Stimulated activated CD4-positive, alpha-beta T cell treated with anti-CD3 and anti-CD28 coated beads, Interleukin-1b, Interleukin-23, amount 100 ng/mL, for 24 hours (primary cell): ENCODE measurements at places on chromosomes 6 and 20.

DNA sequence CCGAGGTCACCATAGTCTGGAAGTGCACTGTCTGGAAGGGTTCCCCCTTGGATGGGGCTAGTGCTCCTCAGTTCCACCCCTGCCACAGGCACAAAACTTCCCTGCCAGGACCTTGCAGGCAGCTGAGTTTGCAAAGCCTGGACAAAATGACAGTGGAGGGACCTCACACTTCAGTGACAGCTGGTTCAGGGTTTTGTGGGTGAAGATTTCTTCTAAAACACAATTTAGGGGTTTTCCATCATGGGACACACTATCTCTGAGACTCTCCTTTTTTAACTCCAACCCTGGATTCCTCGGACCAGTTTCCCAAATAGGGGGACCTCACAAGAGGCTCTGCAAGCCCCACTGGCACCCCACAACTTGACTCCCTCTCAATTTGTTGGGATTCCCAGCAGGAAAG is 33.6 kb upstream of the PREX1 start:
- no peak for DNase-seq

- DNase-seq, result no peak
Observed at GRCh38 chr6:54419885-54420284, 111.6 kb downstream of the TINAG start.

- no peak for DNase-seq
Observed at GRCh38 chr6:131103901-131104300, 31.4 kb upstream of the AKAP7 start.

DNA sequence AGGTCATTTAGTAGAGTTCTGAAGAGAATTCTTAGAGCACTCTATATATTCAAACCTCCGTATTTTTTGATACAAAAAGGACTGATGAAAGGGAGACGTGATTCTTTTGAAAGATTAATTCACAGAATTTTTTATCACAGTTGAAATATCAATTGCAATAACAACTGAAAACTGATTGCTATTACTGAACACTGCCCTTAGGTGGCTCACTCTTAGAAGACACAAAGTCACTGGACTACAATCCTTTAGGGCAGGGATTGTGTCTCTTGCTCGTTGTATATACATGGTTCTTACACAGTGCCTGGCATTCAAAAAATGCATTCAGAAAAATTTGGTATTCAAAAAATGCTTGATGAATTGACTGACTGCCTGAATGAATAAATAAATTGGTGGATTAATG is 17.1 kb upstream of the CALHM6 start:
- DNase-seq, result no peak

- no peak for DNase-seq
Observed at GRCh38 chr6:73123632-73124329, 101.5 kb downstream of the KHDC1L start.

GRCh38 chr6:15557174-15557573 is 105.7 kb downstream of the DTNBP1 start:
- no peak for DNase-seq

GRCh38 chr6:66340736-66341135 is 633.7 kb upstream of the EYS start:
- DNase-seq, result no peak

DNA sequence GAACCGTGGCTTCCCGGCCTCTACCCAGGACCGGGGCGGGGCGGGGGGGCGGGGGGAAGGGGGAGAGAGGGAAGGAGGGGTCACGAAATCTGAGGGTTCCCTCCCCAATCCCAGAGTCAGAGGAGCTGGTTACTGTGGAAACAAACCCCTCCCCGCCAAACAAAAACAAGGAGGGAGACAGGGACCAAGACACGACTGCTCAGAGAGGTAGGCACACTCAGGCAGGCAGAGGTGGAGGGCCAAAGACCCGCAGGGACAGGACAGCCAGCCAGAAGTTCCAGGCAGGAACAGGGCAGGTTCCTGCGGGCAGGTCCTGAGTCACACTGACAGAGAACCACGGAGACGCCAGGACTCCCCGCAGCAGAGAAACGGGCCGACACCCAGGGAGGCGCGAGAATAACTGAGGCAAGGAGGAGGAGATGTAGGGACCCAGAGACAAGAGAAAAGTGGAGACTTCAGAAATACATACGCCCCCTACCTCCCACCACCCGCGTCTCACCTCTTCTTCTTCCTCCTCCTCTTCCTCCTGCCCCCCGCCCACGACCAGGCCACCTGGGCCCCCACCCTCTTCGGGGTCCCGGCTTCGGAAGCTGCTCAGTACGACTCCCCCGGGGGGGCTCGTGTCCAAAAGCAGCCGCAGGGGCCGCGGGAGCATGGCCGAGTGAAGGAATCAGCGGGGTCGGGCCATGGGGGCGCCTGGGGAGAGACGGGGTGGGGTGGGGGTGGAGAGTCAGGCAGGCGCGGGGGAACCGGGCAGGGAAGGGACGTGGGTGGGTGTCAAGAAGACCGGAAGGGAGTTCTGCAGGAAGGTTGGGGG is 578 bp downstream of the RGL2 start:
- no peak for DNase-seq

DNA sequence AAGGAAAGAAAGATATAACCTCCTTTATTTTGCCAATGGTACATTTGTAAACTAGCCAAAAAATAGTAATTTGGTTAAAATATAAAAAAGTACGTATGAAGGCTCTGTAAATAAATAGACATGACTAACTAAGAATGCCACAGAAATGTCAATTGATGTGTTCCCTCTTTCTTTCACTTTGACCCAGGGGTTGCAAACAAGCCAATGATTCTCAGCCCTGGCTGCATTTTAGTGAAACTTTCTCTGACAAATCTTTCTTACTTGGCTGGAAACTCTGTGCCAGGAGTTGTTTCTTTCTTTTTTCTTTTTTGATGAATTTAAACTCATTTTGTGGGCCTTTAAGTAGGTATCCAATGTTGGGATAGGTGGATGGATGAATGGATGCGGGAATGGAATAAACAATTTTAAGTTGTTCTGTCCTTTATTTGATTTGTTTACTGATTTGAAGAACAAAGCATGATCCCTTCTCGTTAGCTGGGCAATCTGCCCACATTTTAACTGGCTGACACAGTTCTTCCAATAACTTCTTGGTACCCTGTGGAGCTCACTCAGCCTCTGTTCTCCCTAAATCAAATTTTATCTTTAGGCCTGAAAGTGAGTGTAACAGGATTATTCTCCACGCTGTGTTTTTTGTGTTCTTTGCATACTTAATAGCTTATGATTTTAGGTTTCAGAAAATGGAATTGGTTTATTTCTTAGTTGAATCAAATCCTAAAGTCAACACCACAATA is 58.6 kb upstream of the GCLC start:
- DNase-seq, result no peak

- no peak for DNase-seq
Observed at GRCh38 chr20:59581993-59582679, 22.2 kb upstream of the PHACTR3 start.

DNA sequence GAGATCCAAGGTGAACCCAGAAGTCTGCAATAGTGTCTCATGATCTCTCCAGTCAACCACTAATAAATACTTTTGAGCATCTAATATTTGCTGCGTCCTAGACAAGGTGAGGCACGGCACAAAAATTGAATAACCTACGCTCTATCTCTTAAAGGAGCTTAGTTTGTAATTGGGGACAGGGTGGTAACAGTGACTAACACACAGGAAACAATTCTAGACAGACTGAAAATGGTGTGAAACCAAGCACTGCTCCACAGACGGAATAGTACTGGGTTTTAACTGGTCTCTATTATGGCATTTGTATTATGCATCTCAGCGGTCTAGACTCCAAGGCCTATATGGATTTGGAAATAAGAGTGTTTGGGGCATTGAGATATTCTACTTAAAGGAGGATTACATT is 120.1 kb downstream of the CLIC5 start:
- DNase-seq, result no peak

- DNase-seq, result no peak
Observed at GRCh38 chr6:11462742-11463397, 74.7 kb upstream of the TMEM170B start.

GRCh38 chr6:150741633-150742200 is 123.8 kb upstream of the MTHFD1L start:
- no peak for DNase-seq

GRCh38 chr20:57382516-57382915 is 8.7 kb upstream of the RBM38 start:
- DNase-seq, result no peak

- DNase-seq, result no peak
Observed at GRCh38 chr6:133954657-133955576, 1.9 kb downstream of the TBPL1 start.

DNA sequence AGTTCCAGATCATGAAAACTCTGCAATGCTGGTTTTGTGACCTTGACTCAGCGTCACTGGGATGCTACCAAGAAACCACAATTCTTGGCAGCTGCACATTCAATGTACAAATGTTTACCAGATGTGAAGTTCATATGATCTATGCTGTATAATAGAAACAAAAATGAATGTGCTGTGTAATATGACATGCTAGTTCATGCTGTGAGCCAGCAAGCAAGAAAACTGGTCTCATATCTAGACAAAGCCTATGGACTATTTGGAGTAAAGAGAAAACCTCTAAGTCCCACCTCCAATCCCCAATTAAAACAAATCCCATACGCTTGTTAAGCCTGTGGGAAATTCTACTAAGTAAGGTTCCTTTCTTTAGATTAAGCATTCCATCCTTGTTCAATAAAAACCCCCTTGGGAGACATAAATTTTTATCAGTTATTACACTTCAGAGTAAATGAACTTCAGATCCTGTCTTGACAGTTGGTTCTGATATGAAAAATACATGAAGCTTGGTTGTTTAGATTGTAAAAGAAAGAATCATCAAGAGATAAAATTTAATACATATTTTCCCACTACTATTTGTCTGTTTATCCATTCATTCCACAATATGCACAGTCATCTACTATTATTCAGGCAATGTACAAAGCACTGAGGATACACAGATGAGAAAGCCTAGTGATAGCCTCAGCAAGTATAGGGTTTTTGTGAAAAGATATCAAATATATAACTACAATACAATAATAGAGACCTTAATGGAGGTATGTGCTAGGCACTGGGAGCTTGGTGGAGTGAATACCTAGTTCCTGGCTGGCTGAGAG is 20.1 kb downstream of the COL21A1 start:
- no peak for DNase-seq

DNA sequence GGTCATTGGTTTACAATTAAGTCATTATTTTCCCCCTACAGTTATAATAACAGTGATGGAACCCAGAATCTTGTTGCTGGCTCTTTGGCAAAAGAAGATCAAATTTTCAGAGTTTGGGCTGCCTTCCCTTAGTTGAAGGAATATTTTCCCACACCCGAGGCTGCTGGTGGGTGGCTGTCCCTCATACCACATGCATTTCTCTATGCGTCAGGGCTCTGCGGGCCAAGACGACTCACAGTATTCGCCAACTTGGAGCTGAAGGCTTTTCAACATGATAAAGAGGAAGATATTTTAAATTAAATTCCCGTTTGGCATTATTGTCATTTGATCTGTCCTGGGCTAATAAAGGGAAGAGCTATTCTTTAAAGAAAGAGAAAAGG is 102.2 kb upstream of the SASH1 start:
- no peak for DNase-seq

DNA sequence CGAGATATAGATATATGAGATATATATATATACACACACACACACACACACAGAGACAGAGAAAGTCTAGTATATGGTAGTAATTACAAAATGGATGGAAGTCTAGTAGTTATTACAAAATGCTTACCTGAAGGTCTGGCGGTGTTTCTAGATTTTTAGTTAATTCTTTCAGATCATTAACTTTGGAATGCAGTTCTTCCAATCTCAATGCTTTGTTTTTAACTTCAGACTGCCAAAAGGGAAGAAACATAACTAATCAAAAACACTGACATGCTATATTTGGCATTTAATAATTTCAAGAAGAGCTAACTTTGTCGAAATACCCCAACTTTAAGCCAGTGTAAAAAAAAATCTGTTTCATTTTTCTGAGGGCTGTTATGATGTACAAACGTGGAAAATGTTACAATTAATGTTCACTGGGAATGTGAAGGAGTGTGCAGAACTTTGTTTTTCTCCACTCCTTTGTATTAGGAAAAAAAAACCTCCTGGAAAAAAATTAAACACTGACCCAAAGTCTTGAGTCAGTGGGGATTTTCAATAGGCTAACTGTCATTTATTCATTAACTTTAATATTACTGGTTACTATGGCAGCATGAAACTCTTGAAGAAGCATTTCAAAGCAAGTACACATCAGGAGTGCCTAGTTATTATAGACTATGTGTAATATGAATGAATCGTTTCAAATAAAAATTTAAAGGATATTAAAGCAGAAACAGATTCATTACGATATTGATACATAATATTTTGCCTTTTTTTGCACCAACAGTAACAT is 232.9 kb downstream of the SYNE1 start:
- no peak for DNase-seq

DNA sequence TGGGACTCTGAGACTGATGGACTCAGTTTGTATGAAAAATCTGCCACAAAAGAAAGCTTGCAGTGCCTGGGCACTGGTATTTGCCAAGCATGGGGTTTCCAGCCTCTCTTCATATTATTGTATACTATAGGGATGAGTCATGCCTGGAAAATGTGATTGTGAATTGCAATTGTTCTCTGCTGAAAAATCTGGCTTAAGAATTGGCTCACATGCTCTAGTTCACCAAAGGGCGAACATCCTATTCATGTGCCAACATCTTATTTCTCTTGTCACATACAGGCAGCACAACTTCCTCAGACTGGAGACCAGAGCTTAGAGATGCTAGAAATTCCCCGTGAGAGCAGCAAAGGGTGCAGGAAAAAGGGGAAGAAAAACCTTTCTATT is 103.6 kb upstream of the KCNK16 start:
- DNase-seq, result no peak

- no peak for DNase-seq
Observed at GRCh38 chr6:83594941-83595340, 82.6 kb downstream of the PRSS35 start.

DNA sequence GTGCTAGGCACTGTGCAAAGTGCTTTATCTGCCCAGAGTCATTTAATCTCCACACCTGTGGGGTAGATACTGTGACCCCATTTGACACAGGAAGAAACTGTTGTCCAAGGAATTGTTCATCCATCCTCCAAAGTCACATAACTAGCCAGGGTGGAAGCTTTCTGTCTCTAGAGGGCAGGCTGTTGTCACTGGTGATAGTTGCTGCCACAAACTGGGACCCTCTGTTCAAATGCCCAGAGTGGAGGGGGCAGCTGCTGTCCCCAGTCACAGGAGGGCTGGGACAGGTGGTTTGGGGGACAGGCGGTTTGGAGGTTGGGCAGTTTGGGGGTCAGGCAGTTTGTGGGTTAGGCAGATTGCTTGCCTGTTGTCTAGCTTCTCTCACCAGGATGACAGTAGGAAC is 16.1 kb upstream of the TMEM242 start:
- DNase-seq, result no peak

GRCh38 chr6:209432-210103 is 82.7 kb upstream of the DUSP22 start:
- peak; percentile 67 for DNase-seq

- DNase-seq, result no peak
Observed at GRCh38 chr6:104580452-104580851, 279.3 kb downstream of the HACE1 start.
